ENCODE measurements at places on chromosomes 6 and 20.

DNA sequence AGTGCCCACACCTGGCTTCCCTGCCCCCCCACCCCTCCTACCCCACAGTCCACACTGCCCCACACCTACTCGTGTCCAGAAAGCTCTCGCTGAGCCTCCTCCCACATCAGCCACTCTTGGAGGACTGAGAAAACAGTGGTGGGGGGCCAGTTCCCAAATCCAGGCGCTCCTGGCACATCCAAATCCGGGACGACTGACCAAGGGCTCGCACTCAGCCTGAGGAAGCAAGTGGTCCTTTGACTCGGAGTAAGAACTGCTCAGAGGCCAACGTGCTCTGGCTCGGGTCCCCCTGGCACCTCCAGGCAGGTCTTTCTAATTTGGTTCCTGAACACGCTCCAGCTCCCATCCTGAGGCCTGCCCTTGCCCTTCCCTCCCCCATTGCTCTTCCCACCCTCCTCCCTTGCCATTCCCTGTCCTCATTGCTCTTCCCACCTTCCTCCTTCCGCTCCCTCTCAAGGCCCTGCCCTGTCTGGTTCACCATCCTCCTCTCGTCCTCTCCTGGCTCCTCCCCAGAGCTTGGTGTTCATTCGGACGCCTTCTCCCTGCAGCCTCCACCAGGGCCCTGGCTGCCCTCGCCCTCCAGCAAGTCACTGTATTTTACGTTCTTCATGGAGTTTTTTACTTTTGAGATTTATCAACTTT, 83.6 kb downstream of the THBS2 start:
- no peak for DNase-seq

DNA sequence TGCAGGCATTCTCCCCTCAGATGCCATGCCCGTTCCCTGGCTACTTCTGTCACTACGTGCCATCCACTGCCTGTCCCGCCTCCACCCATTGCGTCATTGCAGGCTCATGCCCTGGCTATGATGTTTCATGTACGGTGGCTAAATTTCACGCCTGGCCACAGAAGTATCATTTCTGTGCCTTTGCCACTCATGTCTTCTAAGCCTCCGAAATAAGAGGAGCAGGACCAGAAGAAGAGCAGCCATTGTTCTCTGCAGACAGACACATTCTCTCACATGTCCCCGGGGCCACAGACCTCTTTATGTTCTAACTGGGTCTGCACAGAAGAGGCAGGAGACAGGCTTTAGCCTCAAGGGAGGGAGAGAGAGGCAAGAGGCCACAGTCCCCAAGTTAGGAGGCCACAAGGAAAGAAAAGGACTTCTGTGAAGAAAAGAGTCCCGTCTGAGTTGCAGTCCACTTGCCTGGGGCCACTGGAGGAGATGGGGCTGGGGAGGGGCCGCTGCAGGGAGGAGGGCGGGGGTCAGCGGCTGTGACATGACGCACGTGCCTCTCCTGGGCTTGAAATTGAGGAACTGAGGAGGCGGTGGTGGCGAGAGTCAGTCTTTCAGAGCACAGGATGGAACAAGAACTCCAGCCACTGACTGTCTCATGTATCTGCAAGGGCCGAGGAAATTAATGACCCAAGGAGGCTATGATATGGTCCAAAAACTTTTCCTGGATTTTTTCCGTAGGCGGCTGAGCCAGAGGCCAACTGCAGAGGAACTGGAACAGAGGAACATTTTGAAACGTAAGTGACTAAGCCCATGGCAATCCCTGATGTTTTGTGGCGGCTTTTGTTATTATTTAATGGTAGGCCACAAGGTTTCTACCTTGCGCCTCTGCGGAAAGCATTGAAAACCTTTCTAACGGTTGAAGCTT, 55.9 kb downstream of the TBC1D7 start:
- DNase-seq: peak; percentile 83

DNA sequence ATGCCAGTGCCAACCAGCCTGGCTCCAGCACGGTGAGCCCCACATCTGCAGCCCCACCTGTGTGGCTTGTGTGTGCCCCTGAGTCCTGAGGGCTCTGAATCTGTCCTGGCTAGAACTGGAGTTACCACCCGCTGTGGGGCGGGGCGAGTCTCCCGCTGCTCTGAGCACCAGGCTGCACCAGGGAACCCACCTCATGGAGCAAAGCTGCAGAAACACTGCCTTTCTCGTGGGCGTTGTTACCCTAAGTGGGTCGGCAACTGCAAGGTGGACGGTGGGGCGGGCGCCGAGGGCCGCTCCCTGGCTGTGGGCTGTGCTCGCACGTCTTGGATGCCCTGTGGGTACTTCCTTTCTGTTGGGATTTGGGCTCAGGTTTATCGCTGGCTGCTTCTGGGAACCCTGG, 12.7 kb upstream of the ZBTB46 start:
- DNase-seq: no peak

GRCh38 chr6:140566781-140567277, 1192.4 kb upstream of the CITED2 start:
- no peak for DNase-seq

GRCh38 chr6:15427331-15428070, 181.6 kb downstream of the JARID2 start:
- DNase-seq: peak; percentile 88

- peak; percentile 41 for DNase-seq
Measured at GRCh38 chr20:17650301-17651128, 31.5 kb downstream of the RRBP1 start.

DNA sequence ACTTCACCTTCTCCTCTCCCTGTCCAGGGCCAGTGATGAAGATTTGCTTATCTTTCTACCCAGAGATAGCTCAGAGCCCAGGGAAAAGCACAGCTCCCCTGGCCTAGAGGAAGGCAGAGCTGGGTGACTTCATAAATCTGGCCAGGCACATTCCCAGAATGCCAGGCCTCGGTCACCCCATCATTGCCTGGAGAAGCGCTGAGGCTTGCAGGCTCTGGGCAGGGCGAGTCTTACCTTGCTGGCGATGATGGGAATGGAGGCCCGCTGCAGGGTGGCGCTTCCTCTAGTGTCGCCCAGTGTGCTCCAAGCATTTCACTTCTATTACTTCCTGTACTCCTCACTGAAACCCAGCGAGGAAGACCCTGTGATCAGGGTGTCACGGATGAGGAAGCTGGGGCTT, 60.1 kb downstream of the DAAM2 start:
- no peak for DNase-seq

GRCh38 chr20:54115172-54115854, 44.9 kb upstream of the BCAS1 start:
- DNase-seq: peak; percentile 79

- no peak for DNase-seq
Measured at GRCh38 chr6:158011980-158012566, 30.4 kb downstream of the SYNJ2 start.

DNA sequence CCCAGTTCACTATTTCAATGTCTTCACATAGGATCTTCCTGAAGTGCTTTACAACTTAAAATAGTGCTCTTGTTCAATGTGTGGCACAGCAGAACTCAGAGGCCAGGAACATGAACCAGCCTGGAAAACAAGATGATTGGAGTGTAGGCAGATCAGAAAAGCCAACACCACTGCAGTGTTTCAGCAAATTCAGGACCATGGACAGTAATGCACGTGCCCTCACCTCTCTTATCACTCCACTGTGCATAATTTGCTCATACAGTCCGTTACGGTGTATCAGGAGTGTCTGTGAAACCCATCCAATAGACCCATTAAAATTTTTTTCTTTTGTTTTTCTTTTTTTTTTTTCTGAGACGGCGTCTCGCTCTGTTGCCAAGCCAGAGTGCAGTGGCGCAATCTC, 27.6 kb upstream of the HACE1 start:
- DNase-seq: peak; percentile 9

GRCh38 chr20:47540443-47541354, 39.0 kb downstream of the NCOA3 start:
- DNase-seq: peak; percentile 80

DNA sequence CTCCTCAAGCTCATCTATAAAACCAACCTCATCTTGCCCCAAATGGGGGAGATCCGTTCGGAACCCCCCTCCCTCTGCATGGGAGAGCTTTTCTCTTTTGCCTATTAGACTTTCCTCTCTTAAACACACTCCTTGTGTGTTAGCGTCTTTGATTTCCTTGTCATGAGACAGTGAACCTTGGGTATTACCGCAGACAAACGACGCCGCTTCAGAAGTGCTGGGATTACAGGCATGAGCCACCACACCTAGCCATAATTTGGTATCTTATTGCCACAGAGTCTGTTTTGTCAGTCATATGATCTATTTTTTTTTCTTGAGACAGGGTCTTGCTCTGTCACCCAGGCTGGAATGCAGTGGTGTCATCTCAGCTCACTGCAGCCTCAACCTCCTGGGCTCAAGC, 3.6 kb downstream of the SHLD1 start:
- DNase-seq: no peak

GRCh38 chr6:33908025-33908424, 104.2 kb upstream of the MLN start:
- no peak for DNase-seq

DNA sequence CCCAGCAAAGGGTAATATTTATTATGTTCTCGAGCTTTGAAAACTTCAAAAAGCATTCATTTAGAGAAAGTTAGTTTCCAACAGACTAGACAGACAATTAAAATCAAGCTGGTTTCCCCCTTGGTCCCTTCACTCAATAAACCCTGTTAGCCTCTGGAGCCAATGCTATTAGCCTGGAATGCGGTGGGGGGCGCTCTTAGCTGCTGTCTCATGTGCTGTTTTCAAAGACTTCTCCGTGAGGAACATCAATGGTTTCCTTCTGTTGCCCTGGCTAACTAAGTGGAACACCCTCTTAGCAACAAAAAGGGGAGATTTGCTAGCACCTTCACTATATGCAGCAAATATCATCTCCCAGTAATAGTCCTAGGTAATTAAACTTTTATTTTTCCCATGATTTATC, 86.4 kb downstream of the LY86 start:
- DNase-seq: no peak

- DNase-seq: no peak
Measured at GRCh38 chr20:1310506-1311190, 18.3 kb downstream of the SDCBP2 start.

GRCh38 chr20:50191544-50192363, 1.1 kb downstream of the CEBPB start:
- peak; percentile 32 for DNase-seq

DNA sequence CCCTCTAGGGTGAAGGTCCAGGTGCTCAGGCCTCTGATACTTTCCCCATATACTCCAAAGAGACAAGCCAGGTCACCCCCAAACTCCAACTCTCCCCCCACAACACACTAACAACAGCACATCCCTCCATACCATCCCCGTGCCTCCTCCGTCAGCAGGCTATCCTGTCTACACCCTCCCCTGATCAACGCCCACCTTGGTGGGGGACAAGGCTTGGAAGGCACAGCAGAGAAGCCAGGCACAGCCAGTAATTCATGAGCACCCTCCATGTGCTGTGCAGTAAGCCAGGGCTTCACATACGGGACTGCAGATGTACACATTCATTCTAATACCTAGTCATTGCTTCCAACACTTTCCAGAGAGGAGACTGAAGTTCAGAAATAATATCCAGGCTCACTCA, 57.6 kb downstream of the TRERF1 start:
- no peak for DNase-seq

- no peak for DNase-seq
Measured at GRCh38 chr6:37934276-37934675, 114.7 kb downstream of the ZFAND3 start.

DNA sequence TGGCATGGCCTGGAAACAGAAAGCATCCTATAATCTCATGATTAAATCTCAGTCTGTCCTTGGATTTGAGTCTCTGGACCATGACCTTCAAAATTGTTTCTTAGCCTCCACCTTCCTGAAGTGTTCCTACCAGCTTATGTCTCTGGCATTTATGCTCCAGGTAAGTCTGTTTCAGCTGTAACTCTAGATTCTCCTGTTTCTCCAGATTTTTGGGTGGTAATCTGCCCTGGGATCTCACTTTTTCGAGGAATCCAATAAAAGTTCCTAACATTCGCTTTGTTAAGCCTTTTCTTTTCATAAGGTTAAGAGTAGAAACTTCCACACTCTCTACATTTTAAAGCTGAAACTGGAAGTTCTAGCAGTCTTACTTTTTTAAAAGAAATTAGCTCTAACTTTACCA, 318.5 kb downstream of the C6orf118 start:
- no peak for DNase-seq

DNA sequence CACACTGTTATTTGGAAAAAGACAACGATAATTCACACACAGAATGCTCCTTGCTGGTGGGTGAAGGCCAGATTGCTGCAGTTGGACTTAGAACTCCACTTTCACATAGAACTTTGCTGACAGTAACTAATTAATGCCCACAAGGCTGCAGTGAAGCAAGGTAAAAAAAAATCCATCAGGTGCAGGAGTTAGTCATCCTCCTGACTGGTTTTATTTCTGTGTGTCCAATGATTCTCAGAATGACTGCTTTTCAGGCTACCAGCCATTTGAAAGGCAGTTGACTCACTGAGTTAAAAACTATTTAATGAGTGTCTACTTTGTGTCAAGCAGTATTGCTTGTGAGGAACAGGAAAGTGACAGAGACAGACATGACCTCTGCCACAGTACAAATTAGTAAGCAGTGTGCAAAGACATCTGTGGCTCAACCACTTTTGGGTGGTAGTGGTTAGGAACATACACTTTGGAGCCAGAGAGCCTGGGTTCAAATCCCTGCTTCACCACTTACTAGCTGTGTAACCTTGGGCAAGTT, 41.9 kb downstream of the ELOVL5 start:
- DNase-seq: no peak

DNA sequence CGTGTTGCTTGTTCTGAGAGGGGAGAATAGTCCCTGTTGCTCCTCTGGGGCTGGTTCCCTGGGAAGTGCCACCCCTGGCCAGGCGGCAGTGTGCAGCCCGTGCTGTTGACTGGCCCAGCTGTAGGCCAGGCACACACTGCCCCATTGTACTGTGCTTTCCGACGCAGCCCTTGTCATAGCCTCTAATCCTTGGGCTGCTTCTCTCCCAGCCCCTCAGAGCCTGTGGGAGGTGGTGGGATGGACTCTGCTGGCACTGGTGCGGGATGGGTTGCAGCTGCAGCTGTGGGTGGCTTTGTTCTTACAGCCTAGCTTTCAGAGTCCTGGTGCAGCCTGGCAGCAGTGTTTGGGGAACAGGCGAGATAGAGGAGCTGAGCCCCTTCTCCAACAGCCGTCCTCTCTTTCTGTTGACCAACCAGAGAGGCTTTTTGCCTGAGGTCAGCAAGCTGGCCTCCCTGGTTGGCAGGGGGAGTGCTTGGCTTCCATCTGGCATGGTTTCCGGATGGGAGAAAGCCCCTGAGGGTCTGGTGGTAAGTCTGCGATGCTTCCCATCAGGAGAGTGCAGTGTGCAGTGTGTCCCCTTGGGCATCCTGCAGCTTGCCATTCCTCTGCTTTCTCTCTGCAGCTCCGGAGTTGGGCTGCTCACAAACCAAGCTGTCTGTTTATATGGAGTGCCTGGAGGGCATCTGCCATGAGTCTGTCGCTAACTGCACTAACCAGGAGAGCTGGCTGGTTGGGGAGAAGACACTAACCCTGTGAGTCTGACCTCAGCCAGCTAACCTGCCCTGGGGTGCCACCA, 12.1 kb downstream of the TJAP1 start:
- no peak for DNase-seq

DNA sequence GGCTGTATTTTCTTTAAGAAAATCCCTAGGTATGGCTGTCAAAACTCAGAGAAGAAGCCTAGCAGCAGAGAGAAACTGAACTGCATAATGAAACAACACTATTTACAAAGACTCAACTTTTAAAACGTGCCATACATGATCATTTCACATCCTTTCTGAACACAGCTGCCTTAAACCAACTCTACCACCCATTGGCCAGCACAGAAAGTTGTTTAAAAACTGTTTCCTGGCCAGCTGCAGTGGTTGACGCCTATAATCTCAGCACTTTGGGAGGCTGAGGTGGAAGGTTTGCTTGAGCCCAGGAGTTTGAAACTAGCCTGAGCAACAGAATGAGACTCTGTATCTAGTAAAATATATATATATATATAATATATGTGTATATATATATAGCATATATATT, 336.4 kb upstream of the SOX4 start:
- DNase-seq: no peak
